ENCODE measurements at places on chromosomes 3 and 15.

DNA sequence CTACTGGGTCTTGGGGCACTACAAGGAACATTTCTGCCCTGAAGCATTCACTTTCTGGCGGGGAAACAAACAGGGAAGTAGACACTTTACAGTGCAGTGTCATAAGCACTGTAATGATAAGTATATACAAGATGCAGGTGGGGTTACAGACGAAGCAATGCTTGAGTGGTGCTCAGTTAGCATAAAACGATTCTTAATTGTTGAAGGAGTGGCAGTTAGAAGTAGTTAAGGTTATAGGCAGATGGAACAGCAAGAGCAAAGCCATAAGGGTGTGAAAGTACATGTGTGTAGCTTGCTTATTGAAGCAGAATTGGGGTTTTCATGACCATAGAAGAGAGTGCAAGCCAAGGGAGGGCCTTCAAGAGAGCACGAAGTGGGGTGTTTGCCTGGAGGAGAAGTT lies 46.2 kb downstream of the SLC25A26 start:
- DNase-seq: no peak

DNA sequence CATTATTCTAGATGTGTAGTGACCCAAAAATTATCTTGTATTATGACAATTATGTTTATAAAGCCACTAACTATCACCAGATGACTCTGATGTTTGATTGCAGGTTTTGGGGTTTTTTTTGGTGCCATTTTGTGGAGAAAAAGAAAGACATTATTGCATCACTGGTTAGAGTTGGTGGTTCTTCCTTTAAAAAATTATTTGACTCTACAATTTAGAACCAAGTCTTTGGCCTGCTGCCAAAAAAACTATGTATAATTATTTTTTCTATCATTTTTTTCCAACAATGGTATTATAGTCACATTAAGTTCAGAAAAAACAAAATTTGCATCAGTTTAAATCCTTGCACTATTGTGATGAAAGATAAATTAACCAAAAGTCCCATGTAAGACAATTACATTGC lies 258.6 kb upstream of the GRM7 start:
- no peak for DNase-seq

DNA sequence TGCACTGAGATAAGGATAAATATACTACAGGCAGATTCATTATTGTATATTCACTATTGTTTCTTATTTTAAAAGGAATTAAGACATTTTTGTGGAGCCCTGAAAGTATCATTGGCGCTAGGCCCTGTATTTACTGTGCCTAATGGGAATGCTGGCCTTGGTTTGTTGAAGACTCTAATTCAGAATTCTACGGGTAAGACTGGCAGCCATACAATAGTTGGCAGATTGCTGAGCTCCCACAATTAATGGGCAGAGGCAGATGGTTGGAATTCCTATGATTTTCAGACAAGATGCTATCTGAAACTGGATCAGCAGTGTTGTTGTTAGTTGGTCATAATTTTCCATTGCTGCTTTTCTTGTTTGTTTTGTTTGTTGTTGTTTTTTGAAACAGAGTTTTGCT lies 14.7 kb downstream of the PGBD4 start:
- DNase-seq: no peak

DNA sequence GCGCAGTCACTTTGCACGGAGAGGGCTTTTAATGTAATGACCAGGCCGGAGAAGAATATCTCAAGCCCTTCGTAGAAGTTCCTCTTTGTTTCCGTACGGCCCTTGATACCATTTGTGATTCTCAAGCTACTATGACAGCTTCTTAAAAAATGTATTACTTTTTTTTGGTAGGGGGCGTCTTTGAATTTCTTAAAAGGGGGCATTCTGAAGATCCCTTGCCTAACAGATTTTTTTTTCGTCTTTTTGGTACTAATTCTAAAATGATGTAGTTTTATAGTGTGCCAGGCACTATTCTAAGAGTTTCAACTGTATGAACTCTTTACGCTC lies 614.0 kb downstream of the MCTP2 start:
- no peak for DNase-seq

DNA sequence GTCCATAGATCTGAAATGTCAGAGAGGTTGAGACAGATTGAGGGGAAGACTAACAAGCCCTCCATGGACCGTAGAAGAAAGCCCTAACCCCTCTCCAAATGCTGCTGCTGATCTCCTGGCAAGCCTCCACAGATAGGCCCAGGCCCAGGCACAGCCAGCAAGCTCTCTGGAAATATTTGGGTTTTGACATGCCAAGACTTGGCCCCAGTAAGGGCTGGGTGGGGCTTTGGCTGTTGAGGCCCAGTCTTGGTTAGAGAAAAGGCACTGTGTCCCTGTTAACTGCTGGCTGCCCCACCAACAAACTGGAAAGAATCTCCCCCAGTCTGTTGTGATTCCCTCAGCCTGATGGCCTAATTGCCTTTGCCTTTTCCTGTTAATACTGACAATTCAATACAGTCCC lies 208.8 kb upstream of the CTDSPL start:
- no peak for DNase-seq

GRCh38 chr3:72310419-72311380 lies 525.8 kb upstream of the PROK2 start:
- DNase-seq: peak; percentile 12

DNA sequence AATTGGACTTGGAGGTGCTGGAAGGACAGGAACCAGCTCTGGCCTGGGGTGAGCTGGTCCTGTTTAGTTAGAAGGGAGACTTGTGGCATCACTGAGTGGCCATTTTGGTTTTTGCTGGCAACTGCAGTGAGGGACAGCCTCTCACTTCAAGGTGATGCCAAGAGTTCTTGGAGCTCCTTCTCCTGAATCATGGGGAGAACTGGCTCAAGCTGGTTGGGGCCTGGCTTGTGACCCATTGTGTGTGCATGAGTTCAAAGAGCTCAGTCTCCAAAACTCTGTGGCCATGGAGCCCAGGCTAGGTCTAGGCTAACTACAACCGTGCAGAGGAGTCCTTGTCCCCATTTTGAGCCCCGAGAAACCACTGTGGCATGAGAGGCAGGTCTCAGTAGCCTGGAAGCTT lies 60.1 kb upstream of the ZNF148 start:
- no peak for DNase-seq

- no peak for DNase-seq
Observed at GRCh38 chr3:194399166-194399565, at the start of gene GP5. GP5 (minus strand) TSS chr3:194399266; CDS start chr3:194398282, 984 bp downstream.

GRCh38 chr3:142725357-142725739 lies 1.5 kb downstream of the TRPC1 start:
- no peak for DNase-seq

DNA sequence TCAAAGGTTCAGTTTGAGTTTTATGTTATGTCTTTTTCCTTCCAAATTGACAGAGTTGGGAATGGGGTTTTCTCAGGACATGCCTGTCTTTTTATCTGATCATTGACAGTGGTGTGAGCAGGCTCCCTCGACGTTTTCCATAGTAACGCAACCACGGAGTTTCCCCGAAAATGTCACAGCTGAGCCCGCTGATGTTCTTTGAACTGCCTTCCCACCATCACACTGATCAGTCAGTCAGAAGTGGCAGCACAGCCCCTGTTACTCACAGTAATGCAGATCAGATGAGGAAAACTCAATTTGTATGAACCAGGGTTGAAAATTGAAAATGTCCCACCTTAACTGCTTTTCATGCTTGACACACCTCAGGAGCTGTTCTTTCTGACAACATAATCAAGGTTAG lies 210.4 kb downstream of the NECTIN3 start:
- no peak for DNase-seq

DNA sequence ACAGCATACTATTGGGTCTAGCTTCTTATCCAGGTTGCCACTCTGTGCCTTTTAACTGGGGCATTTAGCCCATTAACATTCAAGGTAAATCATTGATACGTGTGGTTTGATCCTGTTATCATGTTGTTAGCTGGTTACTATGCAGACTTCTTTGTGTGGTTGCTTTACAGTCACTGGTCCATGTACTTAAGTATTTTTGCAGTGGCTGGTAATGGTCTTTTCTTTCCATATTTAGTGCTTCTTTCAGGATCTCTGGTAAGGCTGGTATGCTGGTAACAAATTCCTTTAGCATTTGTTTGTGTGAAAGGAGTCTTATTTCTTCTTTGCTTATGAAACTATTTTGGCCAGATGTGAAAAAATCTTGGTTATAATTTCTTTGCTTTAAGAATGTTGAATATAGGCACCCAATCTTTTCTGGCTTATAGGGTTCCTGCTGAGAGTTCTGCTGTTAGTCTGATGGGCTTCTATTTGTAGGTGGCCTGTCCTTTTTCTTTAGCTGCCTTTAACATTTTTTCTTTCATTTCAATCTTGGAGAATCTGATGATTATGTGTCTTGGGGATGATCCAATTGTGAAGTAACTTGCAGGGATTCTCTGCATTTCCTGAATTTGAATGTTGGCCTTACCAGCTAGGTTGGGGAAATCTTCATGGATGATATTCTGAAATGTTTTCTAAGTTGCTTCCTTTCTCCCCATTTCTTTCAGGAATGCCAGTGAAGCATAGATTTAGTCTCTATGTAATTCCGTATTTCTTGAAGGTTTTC lies 39.3 kb downstream of the CCR1 start:
- DNase-seq: no peak

DNA sequence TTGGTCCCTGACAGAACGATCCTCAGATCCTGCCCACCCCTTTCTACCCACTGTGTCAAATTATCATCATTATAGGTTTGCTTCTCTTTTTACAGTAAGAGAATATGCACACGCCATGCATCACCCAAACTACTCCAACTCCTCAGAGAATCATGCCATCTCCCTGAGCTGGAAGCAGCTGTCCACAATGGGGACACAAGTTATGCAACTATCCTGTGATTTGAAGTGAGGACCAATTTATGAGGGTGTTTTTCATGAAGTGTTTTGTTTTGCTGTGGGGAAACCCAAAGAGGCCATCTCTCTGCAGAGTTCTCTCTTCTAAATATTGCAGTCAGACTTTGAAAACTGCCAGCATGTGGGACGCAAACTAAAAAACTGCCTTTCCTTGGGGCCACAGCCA lies 35.8 kb upstream of the TNFSF10 start:
- DNase-seq: no peak

DNA sequence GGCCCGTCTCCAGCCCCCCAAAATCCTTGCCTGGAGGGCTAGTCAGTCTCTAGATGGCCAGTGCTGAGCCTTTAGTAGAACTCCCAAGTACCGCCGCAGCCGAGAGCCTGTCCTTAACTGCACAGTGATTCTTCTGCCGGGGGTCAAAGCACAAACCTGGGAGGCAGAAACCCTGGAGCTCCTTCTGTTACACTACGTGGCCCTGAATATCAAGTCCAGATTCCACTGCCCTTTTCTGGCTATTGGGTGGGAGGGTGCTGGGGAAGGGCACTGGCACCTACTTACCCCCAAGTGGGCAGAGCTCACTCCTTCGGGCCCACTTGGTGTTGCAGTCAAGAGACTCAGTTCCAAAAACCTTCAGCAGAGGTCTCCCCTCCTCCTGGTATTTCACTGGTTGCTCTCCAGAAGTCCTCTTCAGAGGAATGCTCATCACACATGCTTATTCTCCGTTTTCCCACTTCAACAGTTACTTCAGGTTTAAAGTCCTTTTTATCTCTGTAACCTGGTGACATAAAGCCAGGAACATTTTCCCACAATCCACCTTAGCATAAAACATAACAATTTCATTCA lies 10.8 kb downstream of the PDHB start:
- DNase-seq: no peak

DNA sequence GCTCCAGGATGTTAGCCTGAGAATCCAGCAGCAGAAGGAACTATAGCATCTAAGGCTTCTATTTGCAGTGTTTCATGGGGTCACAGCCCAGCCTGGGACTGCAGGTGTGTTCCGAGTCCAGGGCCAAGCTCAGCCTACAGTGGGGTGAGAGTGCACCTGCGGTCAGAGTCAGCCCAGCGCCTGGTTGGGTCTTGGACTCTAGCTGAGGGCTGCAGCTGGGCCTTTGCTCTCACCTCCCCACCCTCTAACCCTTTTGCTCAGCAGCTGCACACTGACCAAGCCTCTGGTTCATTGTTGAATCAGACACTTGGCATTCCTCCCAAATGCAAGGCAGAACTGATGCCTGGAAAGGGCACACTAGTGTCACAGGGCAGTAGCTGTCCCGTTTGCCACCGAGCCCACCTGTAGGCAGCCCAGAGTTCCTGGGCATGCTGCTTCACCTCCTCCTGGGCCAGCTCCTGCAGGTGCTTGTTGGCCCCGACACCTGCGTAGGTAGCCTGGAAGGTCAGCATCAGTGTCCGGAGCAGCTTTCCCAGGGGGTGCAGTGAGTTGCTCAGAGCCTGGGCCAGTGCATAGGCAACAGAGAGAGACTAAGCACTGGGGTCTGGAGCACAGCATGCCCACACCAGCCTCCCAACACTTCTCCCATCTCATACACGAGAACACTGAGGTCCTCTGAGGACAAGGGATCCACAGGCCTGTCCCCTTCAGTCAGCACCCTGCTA lies 17.5 kb downstream of the ALS2CL start:
- DNase-seq: no peak

GRCh38 chr3:188706599-188706998 lies 465.2 kb upstream of the TPRG1 start:
- no peak for DNase-seq

DNA sequence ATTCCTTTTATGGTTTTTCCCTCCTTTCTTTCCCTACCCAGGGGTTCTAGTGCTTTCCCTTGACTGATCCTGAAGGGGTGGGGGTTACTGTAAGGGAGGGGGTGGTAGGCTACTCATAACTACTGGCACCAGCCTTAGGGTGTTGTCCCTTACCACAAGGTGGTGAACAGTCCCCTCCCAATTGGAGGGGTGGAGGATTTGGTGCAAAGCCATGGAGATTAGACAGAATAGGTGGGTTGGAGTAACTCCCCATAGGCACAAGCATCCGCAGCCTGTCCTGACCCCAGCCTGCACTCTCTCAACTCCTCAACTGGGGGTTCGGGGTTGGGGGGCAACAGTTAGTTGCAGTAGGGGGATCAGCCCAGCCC lies 2.6 kb upstream of the HYAL2 start:
- DNase-seq: no peak

DNA sequence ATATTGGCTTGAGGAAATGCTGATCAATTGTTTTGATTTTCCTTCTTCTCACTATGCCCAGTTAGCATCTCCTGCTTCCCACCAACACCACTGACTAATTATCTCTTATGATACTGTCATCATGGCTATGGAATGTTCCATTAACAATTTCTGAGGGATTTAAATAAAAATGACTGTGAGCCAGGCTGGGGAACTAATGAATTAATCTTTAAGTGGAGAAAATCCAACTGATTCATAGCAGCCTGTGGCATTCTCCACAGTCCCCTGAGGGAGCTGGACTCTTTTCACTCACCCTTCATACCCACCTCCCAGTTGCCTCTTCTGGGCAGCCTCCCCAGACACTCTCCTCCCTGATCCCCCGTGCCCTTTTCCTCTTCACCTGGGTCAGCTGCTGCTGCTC lies 353.6 kb downstream of the CLSTN2 start:
- DNase-seq: no peak

DNA sequence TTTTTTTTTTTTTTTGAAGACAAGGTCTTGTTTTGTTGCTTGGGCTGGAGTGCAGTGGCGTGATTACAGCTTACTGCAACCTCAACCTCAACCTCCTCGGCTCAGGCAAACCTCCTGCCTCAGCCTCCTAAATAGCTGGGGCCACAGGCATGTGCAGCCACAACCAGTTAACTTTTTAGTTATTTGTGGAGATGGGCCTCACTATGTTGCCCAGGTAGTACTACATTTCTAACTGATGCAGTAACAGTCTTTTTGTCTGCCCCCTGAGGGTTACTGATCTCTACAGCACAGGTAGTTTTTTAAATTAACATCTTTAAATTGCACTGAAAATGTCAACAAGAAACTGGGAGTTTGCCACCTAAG lies 3.4 kb upstream of the LMLN start:
- DNase-seq: no peak

- no peak for DNase-seq
Observed at GRCh38 chr3:101854608-101855304, 5.4 kb downstream of the NFKBIZ start.

Measured in HS-27A (cell line).